SK-MEL-5 (cell line): ENCODE measurements at places on chromosomes 7 and 10. TPM values are rescaled to one million over a fixed set of nuclear protein-coding genes. Genes with fewer than 3 reads are reported as not detected.

ETV1 gene
- total RNA-seq, result 34.6 and 39.8 TPM in 2 replicates

DNA sequence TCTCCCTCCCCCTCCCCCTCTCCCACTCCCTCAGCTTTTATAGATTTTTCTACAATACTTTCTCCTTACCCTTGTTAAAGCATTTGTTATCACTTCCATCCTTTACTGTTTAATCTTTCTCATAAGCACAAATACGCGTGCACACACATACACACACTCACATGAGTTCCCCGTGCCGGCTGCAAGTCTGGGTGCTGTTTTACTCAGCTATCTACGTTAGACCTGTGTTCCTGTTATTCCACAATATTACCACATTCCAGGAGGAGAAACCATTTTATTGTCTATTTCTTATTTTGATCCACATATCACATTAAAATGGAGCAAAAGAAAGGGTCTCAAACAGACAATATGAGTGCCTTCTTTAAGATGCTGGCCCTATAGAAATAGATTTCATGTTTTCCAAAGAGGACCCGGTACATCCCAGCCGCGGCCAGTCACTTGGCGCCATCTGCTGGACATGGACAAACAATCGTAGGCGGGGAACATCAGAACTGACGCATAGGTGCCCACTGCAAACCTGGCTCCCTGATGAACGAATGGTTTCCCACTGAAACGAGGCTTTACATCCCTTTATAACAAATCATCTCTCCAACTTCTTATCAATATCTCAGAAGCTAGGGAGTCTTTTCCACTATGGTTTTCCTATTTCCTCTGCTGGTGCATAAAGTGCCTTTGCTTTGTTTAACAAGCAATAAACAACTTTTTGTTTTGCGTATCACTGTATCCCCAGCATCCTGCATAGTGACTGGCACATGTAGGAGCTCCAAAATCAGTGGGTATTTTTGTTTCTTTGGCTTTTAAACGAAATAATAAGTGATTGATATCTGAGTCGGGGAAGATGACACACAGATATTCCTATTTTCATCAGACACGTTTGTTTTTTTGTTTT, 25.2 kb upstream of the OPTN start:
- peak; percentile 76 for DNase-seq

DNAH11 gene
- 0.40 and 1.7 TPM in 2 replicates for total RNA-seq

- DNase-seq, result no peak
These were observed 104.1 kb upstream of the KCNMA1 start for GRCh38 chr10:77741746-77742145.

GRCh38 chr7:44103923-44104859, at the start of gene AEBP1:
Gene AEBP1, plus strand, starts transcription at chr7:44104345. Its CDS starts 321 bp downstream, at chr7:44104666.
- DNase-seq, result no peak

PVRIG gene
- total RNA-seq, result not detected in 2 replicates

DNA sequence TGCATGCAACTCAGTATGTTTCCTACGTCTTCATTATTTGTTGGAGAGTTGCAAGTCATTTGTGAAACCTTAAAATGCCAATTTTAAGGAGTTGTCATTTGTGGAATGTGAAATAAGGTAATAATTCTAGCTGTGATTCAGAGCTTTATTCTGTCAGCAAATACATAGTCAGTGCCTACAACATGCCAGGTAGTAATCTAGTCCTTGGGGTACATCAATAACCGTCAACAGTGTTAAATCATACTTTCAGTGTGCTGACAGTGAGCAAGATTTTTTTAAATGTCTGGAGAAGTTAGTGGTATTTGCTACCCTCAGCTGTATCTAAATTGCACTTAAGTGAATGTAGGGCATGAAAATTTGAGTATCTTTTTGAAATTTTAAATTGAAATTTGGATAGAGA, 36.7 kb downstream of the MPLKIP start:
- no peak for DNase-seq

DNA sequence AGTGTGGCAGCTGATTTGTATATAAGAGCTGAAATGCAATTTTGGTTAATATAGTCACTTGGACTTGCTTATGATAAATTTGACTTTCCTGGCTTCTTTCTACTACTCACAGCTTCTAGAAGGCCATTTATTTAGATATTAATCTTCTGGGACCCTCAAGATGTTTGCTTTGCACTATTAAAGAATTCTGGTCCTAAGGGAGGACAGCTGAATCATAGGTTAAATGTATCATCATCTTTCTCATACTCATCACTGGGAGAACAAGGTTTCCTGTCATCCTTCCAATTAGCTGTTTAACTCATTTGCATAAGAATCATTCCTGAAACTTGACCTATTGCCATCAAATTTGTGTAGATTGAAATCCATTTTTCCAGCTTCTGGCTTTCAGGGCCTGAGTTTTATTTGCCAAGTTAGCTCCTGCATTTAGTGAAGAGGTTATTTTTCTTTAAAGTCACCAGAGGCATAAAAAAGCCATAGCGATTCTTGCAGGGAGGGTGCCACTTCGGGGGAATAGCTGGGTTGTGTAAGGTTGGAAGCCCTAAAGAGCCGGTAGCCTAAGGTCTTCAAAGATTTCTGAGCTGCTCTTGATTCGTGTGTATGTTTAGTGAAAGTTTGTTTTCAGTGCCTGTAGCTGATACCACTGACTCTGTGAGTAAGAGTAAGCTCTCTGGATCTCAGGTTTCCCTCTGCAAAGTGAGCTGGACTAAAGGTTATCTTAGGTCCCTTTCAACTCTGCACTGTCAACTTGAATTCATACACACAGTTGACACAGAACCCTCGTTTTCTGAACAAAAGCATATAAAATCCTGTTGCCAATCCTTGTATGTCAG, 4.3 kb downstream of the MAP3K8 start:
- DNase-seq, result no peak

DNA sequence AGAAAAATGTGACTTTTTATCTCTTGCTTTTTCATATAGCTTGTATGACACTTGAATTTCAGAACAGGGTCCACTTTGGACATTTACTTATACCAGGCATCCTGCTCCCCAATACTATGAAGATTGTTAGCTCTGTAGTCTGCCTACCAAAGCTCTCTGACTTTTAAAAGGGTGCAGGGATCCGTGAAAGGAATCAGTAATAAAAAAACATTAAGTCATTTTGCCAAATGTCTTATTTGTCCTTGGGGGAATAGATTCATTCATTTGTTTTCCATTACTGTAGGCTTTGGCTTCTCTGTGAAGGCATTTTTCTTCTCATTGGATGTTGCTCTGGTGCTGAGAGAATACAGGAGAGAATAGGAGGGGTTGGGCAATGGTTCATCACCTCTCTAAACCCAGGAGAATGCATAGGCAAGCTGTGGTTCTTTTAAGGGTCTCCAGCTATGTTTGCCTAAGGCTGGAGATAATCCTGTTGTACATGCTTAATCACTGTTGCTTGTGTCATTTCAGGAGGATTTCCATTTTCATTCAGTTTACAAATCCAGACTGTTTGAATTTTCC, 103.5 kb downstream of the SRI start:
- DNase-seq, result no peak

DNA sequence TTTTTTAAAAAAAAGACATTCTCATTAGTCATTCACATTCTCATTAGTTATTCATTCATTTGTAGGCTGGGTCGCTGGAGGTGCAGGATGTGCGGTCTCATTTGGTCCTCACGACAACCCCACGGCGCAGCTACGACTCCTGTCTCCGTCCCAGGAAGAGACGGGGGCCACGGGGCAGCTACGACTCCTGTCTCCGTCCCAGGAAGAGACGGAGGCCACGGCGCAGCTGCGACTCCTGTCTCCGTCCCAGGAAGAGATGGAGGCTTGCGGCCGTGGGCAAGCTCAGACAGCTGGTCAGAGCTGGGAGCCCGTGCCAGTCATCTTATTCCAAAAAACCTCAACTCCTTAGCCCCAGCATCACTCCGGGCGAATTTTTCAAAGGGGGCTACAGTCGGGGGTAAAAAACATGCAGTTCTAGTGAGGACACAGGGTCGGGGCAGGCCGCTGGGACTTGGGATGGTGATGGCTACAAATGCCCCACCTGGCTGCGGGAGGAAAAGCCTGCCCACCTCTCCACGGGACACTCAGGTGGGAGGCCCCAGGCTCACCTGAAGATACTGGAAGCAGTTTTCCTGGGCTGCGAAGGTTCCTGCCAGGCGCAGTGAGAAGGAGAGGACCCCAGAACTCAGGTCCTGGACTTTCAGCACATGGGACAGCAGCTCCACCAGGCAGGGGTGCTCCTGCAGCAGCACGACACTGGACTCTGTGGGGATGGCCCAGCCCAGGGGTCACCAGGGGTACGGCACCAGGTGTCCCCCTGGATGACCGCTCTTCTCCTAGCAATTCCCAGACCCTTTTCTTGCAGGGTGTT, 8.3 kb downstream of the BRAT1 start:
- DNase-seq, result no peak

NPC1L1 gene
- not detected in 2 replicates for total RNA-seq

PRR15 gene
- total RNA-seq, result not detected in 2 replicates

- DNase-seq, result no peak
These were observed 11.1 kb downstream of the FAS start for GRCh38 chr10:89001729-89002072.

- no peak for DNase-seq
These were observed 41.8 kb downstream of the STK32C start for GRCh38 chr10:132265890-132266496.

GRCh38 chr7:76346097-76346496, 12.7 kb downstream of the YWHAG start:
- DNase-seq, result no peak

DNA sequence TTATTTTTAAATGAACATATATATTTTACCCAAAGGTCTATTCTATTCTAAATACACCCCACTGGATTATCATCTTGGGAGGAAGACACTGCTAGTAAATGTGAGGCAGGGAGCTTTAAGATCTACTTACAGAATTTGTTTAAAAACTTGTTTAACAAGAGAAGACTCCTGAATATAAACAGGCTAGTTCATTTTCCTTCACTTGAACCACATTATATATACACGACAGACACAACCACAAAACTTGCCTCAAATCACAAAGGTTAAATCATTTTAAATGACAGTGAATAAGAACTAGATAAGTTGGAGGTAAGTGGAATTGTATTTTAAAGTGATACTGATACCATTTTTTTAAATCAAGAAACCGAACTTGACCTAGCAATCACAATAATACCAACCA, 109.2 kb downstream of the ATE1 start:
- DNase-seq, result no peak

- no peak for DNase-seq
These were observed 57.4 kb downstream of the TLL2 start for GRCh38 chr10:96456296-96456840.

STAG3 gene
- 3.4 and 5.7 TPM in 2 replicates for total RNA-seq

DNA sequence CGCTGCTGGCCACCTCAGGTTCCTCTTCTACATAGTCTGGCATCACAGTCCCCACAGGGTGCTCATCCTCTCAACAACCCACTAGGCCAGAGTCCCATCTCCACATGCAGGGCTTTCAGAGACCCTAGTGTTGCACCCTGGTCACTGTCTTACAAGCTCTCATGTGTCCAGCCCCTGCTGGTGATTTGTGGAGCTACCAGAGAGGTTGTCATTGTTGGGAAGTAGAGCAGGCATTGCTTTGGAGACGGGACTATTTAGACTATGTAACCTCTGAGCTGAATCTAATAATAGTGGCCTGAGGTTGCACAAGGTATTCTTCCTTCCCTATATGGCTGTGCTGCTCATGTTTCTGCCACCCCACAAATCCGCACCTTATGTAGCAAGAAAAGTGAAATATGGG, 135.3 kb upstream of the VWC2 start:
- DNase-seq, result peak; percentile 27

DNA sequence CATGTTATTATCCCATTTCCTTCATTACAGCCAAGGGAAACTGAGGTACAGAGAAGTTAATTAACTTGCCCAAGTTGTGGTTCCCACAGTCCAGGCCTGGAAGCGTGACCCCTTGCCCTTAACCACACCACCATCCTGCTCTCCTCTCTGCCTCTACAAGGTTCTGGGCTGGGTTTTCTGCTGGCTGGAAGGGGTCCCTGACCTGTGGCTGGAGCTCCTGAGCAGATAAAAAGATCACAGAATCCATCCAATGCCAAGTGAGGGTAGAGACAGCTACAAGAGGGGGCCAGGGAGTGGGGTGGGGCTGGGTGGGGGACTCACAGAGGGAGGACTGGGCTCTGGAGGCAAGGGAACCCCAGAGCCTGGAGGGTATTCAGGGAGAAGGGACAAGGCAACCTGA, 9.7 kb downstream of the ASB10 start:
- DNase-seq, result no peak

GRCh38 chr7:157253850-157254249, 83.0 kb upstream of the DNAJB6 start:
- DNase-seq, result no peak

IPMK gene
- 4.4 and 5.1 TPM in 2 replicates for total RNA-seq

- no peak for DNase-seq
These were observed 29.0 kb downstream of the IQCE start for GRCh38 chr7:2587778-2588177.
